ENCODE measurements at places on chromosomes 7 and 10.

DNA sequence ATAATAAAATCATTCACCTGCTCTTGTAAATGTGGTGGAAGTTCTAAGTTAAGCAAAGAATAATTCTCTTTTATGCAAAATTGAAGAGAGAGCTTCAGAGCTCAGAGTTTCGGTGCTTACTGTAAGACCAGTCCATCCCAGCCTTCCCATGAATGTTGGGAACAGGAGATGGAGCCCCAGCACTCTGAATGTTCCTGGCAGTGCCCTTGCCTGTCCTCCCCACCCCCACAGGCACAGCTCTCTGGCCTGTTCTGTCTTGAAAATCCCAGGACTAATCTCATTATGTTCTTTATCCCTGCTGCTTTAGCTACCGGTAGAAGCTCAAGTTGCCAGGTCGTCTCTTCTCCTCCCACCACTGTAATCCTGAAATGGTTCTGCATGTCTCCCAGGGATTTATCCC, 29.1 kb upstream of the LHFPL3 start:
- DNase-seq: no peak

DNA sequence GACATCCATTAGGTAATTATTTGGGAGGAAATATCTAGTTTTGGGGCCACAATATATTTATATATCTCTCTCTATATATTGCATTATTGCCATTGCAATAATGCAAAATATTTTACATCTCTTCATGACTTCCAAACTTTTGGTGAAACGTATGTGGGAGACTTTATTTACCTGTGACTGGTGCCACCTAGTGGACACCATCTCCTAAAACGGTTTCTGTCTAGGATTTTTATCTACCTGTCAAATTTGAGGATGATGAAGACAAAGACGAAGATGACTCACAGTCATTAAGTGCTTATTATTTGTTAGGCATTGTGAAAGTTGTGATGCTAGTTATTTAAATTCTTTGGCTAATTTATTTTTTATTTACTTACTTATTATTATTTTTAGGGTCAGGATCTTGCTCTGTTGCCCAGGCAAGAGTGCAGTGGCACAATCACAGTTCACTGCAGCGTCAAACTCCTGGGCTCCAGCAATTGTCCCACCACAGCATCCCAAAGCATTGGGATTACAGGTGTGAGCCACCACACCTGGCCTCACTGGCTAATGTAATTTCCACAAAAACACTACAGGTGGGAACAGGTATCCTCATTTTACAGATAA, 18.7 kb upstream of the CBLL1 start:
- DNase-seq: peak; percentile 69

GRCh38 chr10:94006591-94007550, 13.1 kb downstream of the PLCE1 start:
- DNase-seq: peak; percentile 43

DNA sequence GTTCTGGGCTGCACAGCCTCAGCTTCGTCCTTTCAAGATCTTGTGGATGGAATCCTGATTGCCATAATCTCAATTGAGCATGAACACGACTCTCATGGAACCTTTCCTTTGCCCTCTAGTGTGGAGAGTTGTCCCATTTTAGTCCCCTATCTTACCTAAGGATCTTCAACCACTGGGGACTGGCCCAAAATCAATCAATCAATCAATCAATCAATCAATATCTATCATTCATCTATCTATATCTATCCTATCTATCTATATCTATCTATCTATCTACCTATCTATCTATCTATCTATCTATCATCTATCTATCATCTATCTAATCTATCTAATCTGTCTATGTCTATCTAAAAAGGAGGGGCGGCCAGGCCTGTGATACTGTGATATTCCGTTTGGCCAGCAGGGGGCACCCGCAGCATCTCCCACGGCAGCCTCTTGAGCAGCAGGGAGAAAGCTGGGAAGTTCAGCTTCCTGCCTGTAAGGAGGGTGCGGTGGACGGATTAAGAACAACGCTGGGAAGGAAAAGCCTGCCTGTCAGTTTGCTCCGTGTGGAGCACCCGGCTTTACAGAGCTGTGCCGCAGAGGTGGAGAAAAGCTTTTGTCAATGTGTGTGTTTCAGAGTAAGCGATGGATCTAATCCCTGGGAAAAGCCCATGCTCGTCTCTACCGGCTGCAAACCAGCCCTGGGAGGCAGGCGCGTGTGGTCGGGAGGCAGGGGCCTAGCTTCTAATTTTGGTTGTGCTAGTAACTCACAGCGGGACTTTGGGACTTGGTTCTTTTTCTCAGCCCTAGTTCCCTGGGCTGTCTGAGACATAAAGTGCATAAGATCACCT, 124.9 kb downstream of the SH2D4B start:
- DNase-seq: peak; percentile 80

DNA sequence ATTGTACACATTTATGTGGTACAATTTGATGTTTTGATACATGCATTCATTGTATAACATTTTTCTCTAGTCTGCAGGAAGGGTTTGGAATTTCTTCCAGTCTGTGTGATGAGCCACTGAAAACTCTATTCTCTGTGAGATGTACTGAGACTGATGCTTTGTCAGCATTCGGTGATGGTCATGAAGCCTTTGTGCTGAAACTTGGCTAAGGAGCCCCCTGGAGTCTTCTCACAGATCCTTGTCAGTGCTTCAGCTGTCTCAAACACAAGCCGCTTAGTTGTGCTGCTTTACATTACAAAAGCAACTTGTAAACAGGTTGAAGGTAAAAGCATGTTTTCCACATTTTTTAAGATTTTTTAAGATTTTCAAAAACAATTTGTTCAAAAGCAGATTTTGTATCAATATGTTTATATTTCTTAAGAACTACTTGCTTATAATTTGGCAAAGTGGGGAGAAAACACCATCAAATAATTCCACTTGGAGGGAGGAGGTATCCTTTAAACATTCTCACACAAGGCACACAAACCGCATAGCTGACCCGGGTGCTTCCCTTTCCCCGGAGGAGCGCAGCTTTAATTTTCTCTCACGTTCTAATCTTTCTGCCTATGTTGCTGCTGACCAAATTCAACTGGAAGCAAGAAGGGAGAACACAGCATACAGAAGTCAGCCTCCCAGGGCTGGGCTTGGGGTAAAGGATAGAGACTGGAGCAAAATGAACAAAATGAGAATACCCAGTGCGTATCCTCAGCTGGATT, 249.8 kb upstream of the VSTM2A start:
- no peak for DNase-seq

DNA sequence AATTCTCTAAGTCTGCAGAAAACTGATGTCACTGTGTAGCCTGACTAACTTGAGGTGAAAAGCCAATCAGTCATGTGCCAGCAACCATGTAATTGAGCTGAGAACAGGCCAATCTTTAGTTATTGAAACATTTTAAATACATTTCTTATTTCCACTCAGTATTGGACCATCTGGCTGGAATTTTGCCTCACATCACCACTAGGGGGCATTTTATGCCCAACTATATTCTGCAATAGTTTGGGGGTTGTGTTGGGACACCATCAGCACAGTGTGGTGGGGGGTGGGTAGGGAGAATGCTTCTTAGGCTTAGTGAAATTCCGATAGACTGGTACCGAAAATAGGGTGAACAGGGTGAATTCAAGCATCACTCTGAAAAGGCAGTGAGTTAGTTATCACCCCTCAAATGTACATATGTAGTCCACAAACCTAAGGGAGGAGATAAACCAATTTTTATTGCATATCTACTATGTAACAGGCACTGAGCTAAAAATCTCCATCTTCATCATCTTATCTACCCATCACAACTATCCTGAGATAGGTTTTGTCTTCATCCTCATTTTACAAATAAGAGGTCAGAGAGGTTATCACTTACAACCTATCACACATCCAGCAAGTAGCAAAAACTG, 17.8 kb downstream of the NPSR1 start:
- peak; percentile 42 for DNase-seq

GRCh38 chr7:19930851-19931250, 157.4 kb upstream of the TMEM196 start:
- no peak for DNase-seq

DNA sequence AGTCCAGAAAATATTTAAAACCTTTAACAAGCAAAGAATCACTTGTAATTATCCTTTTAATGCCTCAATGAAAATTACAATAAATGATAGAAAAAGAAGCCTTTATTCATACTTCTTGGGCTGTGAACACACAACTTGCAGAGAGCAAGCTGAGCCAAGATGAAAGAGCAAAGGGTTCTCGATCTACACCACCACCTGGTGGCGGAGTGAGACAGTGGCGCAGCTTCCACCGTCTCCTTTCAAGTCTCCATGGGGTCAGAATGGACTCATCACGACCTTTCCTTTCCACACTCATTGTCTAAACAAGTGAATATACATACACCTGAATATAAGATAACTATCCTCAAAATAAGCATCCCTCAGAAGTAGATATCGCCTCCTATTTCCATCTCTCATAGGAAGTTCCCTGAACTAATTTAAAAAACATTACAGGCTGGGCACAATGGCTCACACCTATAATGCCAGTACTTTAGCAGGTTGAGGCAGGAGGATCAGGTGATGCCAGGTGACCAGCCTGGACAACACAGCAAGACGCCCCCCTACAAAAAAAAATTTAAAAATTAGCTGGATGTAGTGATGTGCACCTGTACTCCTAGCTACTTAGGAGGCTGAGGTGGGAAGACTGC, 40.7 kb downstream of the ATE1 start:
- DNase-seq: peak; percentile 70

- DNase-seq: no peak
These were observed 81.1 kb downstream of the CTTNBP2 start for GRCh38 chr7:117791877-117792780.

DNA sequence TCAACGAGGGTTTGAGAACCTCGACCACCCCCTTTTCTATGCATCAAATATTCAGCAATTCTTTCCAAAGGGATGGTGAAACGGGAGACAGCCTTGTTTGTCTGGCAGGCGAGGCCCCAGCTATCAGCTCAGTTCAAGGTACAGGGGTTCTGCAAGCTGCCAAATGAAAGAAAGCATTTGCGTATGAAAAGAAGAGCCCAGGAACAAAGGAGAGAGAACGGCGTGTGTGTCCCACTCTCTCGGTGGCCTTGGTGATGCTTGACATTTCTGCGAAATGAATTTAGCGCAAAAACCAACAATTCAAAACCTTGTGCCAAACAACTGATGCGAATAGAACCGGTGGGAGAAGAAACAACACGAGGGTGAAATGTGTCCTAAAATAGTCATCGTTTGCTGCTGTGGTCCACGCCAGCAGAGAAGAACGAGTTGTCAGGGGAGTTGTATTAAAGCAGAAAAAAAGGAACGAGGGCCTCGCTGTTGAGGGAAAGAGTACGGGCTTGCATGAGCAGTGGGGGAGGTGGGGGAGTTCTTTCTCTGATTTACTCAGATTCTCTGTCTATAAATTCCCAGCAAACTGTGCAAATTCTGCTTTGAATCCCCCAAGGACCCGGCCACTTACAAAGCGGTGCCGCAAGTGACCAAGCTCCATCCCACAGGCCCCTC, 97.7 kb downstream of the TMEM130 start:
- DNase-seq: no peak

GRCh38 chr10:122246830-122247520, 24.1 kb upstream of the BTBD16 start:
- DNase-seq: no peak

DNA sequence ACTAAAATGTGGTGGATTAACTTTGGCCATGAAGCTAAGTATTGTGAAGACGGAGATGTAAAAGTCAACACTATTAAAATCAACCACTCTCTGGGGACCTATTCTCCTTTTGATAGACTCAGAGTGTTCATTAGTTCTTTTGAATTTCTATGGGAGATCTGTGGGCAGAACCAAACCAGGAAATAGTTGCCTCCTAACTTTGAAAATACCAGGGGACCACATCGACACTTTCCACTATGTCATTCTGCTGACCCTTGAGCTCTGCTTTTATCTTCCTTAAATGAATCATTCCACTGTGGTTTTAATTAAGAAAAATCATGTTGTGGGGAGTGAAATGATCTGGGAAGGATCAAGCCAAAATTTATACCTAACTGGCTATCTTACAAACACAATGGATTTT, 960.5 kb downstream of the GATA3 start:
- DNase-seq: no peak

DNA sequence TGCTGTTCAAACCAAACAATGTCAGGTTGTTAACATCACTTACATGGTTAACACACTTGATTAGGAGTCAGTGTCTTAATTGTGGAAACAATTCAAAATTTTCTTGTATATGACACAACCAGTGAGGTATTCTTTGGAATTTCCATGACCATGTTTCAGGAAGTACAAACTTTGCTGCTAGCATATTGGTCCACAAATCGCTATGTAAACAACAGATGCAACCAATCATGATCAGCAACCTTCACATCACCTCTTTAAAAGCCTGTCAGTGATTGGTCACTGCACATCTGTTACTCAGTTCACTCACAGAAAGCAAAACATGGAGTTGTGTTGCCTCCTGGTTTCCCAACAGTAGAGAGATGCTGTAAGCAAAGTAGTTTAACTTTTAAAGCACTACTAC, 108.9 kb upstream of the FAM3C start:
- DNase-seq: peak; percentile 50

GRCh38 chr10:96587264-96588059, 650 bp upstream of the TM9SF3 start:
- peak; percentile 92 for DNase-seq

DNA sequence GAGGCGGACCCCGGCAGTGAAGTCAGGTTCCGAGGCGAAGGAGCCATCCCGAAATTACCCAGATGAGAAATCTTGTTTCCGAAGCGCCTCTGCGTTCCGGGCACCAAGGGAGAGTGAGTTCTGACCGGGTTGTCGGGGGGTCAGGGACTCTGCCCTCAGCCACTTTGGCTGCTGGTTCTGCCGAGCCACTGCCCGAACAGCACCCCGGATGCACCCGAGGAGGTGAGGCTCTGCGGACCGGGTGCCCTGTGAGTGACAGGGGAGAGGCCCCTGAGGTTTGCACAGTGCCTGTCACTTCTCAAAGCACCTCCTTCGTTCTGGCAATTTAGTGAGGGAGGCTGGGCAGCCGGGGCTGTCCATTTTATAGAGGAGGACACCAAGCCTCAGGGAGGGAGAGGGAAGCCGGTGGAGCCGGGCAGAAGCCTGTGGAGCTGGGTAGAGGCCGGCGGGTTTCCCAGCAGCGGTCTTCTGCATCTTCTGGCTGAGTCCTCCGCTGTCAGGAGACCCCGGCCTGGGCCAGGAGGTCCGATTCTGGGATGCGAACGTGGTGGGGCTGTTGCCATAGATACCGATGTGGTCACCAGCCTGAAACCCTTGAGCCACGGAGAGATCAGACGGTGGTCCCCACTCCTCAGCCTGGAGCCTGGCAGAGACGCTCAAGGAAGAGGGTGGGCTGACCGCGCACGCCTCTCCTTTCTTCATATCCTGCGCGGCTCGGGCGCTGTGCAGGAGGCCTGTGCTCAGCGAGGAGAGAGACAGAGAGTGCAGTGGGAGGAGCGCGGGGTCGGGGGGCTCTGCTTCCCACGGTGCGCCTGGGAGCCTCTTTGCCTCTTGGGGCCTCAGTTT, 18.9 kb upstream of the SHH start:
- DNase-seq: no peak

DNA sequence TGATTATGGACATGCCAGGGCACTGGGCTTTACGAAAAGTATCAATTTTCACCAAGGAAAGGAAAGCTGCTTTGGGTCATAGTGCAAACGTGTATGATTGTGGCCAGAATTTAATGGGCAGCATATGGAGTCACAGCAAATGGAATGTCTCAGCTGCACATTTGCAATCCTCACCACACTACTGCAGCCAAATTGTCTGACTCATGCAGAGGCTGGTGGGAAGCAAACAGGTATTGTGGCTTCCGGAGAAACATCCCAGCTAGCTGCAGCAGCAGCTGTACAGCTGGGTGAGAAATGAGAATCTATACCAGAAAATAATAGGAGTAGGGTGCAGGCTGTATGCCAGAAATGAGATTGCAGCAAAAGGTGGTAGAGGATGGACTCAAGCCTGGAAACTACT, 374.7 kb upstream of the VWC2 start:
- DNase-seq: no peak

All from ELR (cell line).